Naive thymus-derived CD4-positive, alpha-beta T cell (primary cell): ENCODE measurements at places on chromosomes 2 and 18.

GRCh38 chr2:152861349-152861942 lies 143.0 kb downstream of the ARL6IP6 start:
- DNase-seq: no peak

DNA sequence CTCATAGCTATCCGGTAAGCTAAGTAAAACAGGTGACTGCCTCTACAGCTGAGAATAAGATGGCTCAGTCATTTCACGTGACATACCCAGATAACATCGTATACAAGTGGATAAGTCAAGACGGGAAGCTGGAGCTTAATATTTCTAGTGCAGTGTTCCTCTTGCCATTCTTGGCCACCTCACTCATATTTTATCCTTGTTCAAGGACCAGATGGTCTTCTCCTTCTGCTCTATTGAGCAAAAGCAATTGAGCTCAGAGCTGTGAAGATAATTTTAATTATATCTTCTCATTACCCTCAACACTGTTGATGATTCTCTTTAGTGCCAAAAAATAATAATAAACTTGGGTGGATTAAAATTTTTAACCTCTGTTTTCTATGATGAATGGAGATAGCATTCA lies 201.1 kb downstream of the DCC start:
- DNase-seq: no peak

- DNase-seq: no peak
Measured at GRCh38 chr2:107248932-107249331, 363.0 kb upstream of the ST6GAL2 start.

GRCh38 chr18:46485675-46486194 lies 171.3 kb downstream of the LOXHD1 start:
- no peak for DNase-seq

- no peak for DNase-seq
Measured at GRCh38 chr2:202091476-202091875, 18.4 kb downstream of the KIAA2012 start.

GRCh38 chr18:68509902-68510301 lies 205.0 kb downstream of the TMX3 start:
- no peak for DNase-seq

DNA sequence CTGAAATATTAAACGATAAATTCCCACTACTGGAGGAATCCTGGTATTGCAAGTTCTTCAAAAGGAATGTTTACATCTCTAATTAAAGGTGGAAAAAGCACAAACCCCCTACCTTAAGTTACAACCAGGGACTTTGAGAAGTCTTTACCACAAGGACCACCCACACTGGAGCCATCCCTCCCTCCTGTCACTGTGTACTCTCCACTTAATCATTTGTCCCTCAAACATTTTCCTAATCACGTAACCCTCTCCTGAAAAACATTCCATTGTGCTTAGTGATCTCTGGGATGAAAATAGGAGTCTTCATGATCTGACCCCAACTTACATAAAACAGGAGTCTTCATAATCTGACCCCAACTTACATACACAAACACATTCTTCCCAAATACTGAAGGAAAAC lies 85.7 kb downstream of the SUCLG1 start:
- DNase-seq: no peak

DNA sequence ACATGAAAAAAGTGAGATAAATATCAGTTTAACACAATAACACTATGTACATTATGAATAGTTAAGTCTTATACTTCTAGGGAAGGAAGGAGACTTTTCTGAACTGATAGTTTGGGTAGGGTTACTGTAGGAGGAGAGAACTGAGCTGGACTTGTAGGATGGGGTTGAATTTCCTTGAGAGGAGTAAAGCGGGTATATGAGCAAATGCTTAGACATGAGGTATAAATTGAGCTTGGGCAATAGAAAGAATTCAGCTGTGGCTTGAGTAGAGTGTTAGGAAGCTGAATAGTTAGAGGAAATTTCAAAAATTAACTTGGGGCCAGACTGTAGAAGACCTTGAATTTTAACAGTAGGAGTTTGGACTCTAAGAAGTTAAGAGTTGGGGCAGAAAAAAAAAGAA lies 45.1 kb downstream of the LCLAT1 start:
- no peak for DNase-seq

DNA sequence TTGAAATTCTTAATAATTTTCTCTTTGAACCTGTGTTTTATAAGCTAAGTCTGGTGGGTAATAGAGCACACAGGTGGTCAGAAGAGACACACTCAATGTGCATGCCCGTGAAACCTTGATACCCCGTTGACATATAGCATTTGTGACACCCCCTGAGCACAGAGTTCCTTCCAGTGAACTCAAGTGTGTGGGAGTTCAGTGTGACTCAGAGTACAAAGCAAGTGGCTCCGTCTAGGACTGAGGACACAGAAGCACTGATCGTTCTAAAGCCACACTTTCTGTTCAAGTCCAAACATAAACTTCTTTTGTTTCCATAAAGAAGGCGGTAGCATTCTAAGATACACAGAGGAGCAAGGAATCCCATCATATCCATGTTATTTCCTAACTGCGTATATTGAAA lies 523.6 kb downstream of the PID1 start:
- DNase-seq: no peak

DNA sequence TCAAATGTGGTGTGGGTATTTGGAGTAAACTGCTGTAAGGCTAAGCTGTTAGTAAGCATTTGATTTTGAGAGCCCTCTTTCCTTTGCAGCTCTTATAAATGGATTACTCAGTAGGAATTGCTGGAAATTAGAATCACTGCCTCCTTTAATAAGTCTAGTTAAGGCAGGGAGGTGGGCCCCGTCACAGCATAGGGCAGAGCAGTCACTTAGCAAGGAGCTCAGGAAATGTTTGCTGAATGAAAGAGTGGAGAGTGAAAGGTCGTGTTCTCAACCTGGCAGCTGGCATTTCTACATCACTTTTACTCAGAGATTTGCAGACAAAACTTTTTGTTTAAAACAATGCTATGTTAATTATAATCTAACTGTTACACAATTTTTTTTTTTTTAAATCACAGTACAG lies 25.5 kb downstream of the ITGA6 start:
- DNase-seq: no peak

DNA sequence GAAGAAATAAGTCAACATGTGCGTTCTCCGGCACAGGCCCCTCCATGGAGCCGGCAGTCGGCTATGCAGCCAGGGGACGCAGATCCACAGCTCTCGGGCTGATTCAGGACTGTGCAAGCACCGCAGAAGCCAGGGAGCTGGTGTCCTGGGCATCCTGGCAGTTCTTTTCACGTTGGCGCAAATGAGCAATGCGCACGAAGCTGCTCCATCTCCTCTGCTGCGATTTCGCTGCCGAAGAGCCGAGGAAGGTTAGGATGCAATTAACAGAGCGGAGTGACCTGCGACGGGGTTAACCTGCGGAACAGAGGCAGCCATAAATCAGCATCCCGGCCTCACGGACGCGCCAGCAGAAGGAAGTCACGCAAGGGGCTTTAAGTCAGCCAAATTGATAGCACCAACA lies 107.1 kb upstream of the POU3F3 start:
- DNase-seq: no peak

- DNase-seq: no peak
Measured at GRCh38 chr2:207239754-207240494, 74.2 kb upstream of the KLF7 start.
